ENCODE measurements at places on chromosomes 13 and 19.
A peak's percentile ranks its signal among the peaks of the same experiment; 100 is the strongest.

DNA sequence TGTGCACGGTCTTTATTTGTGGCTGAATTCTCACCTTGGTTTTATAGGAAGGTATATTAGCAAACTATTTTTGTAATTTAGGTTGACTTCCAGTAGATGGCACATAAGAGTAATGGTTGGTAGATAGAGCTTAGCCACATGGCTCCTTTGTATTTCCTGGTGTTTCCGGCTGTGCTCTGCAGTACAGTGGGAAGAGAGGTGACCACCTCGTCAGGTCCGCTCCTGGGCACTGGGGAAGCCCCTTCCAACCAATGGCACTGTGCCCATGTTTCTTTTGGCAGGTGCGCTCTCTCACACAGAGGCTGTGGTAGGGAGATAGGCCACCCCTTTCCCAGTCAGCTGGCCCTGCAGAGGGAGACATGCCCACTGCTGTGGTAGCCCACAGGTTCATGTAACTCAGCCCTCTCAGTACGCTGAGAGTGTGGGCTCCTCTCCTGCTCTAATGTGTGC, 74.3 kb upstream of the ATP12A start:
- DNase-seq = no peak

- no peak for DNase-seq
Observed at GRCh38 chr13:47726394-47726793, 274.7 kb downstream of the SUCLA2 start.

DNA sequence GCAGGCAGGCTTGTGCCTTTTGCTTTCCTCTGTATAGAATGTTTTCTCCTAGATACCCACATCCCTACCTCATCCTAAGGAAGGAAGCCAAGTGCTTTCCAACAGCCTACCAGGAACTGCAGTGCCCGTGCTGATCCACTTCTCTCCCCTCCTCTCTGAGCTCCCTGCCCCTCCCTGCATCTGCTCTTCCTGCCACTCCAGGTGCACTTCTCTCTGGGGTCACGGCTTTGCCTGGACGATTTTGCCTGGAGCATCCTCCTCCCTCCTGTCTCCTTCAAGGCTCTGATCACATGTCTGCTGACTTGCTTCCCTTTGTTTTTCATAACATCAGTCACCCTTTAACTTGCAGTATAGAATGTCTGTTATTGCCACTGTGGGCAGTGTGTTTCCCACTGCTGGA, 34.7 kb upstream of the IRS2 start:
- DNase-seq = no peak

- no peak for DNase-seq
Observed at GRCh38 chr13:68727798-68728197, 1379.8 kb upstream of the ATXN8OS start.

GRCh38 chr13:20232556-20233277, 598 bp upstream of the GJB6 start:
- no peak for DNase-seq

DNA sequence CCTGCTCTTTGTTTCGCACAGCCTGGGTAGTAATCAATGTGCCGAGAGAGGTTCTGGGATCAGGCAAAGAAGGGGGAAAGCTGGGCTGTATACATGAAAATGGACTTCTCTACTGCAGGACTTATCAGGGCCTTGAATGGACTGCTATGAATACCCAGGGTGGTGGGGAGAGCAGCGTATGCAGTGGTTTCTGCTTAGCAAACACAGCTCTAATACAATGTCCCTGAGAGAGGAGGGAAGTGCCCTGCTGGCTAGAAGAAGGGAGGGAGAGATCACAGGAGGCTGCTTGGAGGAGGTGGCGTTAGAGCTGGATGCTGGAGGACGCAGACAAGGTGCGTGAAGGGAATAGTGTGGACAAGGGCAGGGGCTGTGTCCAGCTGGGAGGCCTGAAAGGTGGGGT, 116.1 kb downstream of the PTPRS start:
- no peak for DNase-seq

- DNase-seq = no peak
Observed at GRCh38 chr19:50510121-50510670, 795 bp downstream of the JOSD2 start.

- no peak for DNase-seq
Observed at GRCh38 chr13:91119643-91120042, 227.8 kb upstream of the MIR17HG start.

DNA sequence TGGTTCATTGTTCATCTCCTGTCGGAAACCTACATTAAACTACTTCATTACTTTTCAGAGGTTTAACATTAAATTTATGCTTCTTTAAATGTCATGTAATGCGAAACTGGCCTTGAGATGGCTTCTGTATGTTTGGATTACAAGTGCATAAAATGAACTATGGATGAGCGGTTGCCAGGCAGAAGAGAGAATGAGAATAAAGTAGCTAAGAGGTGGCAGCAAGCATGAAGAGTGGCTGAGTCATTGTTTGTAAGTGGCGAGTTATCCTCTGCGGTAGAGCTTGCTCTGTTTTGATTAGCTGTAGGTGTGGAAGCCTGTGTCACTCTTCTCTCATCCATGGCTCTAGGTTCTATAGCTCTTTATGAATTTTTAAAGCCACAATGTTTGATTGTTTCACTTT, 1139.6 kb upstream of the PCDH9 start:
- DNase-seq = no peak

DNA sequence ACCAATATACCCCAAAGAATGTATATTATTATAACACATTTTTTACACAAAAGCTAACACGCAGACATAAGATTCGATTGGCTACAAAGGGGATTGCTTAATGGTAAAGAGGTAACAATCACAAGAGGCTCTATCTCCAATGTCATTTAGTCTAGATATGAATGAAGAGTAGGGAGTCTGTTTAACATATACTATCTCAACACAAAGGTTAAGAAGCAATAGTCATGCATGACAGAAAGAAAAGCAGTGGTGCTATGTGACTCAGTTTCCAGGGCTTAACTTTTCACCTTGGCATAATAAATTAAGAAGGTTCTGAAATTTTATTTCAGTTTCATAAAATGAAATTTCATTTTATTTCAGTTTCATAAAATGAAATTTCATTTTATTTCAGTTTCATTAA, 33.3 kb downstream of the UFM1 start:
- no peak for DNase-seq

GRCh38 chr13:19178901-19179593, 2.6 kb downstream of the TUBA3C start:
- no peak for DNase-seq

DNA sequence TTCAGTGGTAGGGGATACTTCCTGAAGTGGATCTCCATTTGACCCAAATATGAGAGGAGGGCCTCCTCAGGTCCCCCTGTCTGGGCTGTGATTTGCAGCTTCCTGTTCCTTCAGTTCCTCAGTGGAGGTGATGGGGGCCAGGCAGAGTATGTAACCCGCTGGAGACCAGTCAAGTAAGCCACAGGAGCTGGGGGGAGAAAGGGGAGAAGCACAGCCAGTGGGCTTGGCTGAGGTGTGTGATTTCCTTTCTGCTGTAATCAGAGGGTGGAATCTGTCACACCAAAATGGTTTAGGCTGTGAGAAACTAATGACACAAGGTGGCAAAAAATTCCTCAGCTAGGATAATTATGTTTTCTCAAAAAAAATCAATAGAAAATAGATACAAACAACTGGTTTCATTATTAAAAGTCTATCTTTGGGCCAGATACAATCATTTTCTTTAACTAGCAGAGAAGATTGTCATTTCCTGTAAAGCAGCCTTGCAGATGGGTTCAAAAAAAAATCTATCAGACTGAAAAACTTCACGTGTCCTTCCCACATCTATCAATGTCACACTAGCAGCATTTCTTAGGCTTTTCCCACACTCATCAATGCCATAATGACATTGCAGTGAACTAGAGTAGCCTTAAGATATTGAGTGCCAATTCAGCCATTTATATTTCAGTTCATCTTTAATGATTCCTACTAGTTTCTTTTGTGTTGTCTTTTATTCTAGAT, 1660.3 kb downstream of the EFNB2 start:
- peak; percentile 1 for DNase-seq

DNA sequence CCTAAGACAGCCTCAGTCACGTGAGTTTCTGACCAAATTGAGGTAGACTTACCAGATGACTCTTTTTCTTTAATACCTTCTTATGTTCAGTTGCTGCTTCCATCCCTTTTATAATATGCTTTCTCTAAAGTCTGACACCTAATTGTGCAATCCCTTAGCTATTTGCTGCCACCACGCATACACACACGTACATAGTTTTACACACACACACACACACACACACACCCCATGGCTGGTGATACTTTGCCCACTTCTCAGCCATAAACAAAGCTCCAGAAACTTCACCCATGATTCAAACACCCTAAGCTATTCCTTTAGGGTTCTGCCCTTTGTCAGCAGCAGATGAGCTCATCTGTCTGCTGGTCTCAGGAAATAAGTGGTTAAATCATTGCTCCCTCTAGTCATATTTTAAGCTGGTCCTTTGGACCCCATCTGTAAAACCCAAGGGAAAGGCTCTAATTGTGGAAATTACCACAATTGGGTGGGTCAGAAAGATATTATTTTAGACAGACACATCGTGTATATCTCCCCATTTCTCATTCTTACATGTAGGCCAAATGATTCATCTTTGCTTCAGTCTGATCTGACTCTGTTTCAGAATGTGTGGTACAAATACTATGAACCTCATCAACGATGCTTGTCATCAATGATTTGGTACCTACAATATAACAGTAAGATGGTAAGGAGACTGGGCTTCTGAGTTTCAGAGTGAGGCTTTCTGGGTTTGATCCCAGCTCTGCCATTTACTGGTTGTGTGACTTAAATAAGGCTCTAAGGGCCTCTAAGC, 69.2 kb downstream of the NALCN start:
- DNase-seq = no peak

GRCh38 chr19:1085676-1086442, 9.3 kb downstream of the POLR2E start:
- no peak for DNase-seq

DNA sequence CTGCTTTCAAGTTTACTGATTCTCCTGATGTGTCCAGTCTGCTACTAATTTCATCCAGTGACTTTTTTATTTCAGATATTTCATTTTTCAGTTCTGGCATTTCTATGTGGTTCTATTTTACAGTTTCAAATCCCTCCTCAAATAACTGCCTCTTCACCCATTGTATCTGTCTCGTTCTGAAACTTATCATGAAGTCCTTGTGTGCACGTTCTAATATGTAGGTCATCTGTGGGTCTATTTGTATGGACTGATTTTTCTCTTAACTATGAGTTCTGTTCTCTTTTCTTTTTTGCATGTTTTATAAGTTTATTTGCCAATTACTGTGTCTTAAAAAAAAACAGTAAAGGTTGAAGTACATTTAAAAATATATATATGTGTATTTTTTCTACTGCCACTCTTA, 43.3 kb downstream of the KCNC3 start:
- DNase-seq = no peak

DNA sequence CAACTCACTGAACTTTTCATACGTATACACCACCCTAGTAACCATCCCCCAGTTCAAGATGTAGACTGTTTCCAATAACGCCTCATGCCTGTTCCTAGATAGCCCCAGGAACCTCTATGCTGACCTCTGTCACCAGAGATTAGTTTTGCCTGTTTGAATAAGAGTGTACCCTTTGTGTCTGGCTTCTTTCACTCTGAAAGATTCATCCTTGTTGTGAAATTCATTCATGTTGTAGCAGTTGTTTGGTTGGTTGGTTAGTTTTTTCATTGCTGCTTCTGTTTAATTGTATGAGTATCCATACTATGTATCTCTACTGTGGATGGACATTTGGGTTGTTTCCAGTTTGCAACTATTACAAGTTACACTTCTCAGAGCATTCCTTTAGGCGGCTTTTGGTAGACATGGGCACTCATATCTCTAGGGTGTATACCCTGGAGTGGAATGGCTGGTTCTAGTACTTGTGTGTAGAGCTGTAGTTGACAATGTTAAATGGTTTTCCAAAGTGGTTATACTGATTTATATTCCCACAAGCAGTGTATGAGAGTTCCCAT, 1.6 kb downstream of the RNASEH2B start:
- no peak for DNase-seq

DNA sequence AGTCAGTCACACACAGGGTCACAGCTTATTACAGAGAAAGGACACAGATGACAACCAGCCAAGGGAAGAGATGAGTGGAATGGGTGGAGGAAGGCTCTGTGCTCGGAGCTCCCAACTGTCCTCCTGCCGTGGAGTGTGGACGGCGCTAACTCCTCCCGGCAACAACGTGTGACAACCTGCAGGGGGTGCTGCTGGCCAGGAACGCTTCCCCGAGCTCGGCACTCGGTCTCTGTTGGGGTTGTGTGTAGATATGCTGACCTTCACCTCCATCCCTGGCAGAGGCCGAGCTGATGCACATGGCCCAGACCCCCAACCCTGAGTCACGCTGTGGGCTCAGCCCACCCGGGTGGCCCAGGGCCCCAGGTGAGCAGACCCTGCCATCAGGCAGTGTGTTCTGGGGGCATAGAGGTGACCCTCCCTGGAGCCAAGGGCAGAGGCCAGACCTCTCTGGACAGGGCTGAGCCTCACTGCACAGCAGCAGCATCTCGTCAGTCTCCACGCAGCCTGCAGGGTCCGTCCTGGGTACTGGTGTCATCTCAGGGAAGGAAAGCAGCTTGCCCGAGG, 14.1 kb downstream of the ZNF444 start:
- DNase-seq = no peak

GRCh38 chr13:43686557-43686956, 100.2 kb downstream of the ENOX1 start:
- DNase-seq = no peak

DNA sequence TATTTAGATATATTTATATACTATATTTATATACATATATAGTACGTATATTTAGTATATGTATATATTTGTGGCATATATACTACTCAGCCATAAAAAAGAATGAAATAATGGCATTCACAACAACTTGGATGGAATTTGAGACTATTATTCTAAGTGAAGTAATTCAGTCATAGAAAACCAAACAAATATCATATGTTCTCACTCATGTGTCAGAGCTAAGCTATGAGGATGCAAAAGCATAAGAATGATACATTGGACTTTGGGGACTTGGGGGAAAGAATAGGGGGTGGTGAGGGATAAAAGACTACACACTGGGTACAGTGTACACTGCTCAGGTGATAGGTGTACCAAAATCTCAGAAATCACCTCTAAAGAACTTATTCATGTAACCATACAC, 1015.7 kb downstream of the EFNB2 start:
- no peak for DNase-seq

DNA sequence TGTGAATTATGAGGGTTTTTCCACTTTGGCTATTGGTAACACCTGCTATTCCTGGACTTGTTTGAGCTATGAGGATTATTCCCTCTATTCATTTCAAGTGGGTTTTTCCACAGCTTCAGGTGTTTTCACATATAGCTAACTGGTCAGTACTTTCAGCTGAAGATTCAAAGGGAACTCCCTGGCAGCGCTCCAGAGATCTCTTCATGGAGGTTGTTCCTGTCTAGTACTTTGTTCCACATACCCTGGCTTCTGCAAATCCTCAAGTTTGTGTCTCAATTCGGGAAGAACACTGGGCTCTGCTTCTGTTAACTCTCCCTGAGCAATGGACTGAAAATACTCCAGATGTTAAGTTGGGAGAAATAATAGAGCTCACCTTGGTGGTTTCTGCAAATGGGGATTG, 5.6 kb upstream of the ZNF607 start:
- DNase-seq = no peak

GRCh38 chr19:54477650-54478049, 4.6 kb upstream of the CDC42EP5 start:
- DNase-seq = no peak

GRCh38 chr13:110565296-110565695, 3.8 kb upstream of the RAB20 start:
- DNase-seq = no peak

Data from activated CD8-positive, alpha-beta memory T cell treated with anti-CD3 and anti-CD28 coated beads for 4 hours (primary cell).